Hematopoietic multipotent progenitor cell treated with erythropoietin and hydrocortisone succinate and interleukin-3 and kit ligand, for 15 days (in vitro differentiated cells): ENCODE measurements at places on chromosomes 13 and 19.

DNA sequence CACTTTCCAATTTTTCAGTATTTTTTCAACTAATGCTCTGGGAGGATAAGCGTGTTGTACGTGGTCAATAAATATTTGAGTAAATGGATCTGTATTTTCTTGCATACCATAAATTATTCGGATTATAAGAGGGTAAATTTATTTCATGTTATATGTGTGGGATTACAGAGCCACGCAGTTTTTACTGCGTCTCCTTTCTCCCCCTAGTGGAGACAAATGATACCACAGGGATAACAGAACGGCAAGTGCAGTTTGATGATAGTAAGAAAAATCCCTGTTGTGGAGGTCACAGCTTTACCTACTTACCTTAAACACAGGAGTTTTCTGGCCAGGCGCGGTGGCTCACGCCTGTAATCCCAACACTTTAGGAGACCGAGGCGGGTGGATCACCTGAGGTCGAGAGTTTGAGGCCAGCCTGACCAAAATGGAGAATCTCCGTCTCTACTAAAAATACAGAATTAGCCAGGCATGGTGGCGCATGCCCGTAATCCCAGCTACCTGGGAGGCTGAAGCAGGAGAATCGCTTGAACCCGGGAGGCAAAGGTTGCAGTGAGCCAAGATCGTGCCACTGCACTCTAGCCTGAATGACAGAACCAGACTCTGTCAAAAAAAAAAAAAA lies 16.8 kb downstream of the MBD3L2B start:
- peak; percentile 23 for DNase-seq

GRCh38 chr13:46961719-46962118 lies 64.9 kb upstream of the HTR2A start:
- DNase-seq = no peak

DNA sequence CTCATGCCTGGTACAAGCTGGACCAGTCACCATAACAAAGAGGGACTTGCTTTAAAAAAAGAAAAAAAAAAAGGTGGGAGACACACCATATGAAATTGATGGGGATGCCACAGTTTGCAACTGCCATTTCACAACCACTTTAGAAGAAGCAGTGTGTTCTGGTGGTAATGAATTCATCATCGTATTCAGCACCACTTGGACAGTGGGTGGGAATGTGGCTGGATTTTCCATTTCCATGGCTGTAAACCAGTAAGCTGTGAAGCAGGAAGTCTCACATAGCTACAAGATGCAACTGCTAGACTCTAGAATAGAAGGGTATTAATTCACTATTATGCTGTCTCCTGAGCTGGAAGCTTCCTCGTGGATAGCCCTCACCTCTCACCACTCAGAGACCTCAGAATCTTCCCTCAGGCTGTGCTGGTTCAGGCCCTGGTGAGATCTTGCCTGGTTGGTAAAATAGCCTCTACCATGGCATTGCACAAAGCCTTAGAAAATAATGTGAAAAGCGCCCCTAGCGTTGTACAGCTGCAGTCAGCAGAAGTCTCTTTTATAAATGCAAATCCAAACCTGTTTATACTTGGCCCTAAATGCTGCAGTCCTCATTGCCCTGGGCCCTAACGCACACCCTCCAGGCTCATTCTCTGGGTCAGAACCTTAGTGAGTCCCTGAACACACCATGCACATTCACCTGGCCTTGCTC lies 150.7 kb downstream of the KCTD15 start:
- no peak for DNase-seq

DNA sequence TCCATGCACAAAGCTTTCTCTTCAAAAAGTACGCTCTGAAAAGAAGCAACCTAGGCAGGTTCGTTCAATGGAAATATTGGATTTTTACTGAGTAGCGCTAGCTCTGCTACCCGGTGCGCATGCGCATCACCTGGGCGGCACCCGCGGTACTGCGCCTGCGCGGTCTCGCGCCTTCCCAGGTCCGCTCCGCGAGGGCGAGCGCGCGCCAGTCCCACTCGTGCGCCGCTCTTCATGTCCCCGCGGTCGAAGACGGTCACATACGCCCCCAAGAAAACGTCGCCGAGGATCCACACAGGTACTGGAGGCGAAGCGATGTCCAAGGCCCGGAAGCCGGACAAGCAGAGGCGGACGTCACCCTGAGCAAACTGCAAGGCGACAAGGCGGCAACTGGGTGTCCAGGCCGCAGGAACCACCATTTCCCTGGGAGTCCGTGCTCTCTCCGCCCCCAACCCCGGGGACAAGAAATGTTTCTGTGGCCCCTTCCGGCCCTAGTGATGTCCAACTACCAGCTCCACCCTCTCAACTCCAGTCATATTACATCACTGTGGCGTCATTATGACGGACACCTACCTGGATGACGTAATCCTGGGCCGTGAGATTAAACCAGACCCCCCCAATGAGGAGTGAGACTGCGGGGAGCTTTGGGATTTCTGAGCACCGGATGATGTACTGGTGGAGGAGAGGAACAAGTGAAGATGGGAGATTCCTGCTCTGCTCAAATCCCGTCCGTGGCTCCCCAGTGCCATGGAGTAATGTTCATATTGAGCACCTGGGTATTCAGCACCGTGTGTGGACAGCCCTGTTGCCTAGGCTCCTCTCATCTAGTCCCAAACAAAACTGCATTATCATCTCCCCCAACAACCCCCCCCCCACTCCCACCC lies 4.8 kb upstream of the KCNC3 start:
- peak; percentile 70 for DNase-seq

DNA sequence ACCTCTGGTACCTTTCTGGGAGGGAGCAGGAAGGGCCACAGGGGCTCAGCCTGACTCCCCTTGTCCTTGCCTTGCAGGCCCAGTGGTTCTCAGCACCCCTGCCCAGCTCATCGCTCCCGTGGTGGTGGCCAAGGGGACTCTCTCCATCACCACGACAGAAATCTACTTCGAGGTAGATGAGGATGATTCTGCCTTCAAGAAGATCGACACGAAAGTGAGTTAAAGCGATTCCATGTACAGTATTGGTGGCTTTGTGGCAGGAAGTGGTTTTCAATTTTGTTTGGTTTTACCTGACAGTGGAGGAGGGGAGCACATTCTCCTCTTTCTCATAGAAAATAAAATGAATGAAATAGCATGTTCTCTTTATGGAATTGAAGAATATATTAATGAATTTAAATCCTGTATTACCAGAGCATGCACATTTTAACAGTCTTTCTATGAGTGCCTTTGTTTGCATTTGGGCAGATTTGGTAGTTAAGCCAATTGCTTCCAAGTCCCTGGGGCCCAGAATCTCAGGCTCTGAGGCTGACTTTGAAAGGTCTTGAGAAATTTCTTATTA lies 4.1 kb downstream of the MAB21L1 start:
- DNase-seq = no peak

DNA sequence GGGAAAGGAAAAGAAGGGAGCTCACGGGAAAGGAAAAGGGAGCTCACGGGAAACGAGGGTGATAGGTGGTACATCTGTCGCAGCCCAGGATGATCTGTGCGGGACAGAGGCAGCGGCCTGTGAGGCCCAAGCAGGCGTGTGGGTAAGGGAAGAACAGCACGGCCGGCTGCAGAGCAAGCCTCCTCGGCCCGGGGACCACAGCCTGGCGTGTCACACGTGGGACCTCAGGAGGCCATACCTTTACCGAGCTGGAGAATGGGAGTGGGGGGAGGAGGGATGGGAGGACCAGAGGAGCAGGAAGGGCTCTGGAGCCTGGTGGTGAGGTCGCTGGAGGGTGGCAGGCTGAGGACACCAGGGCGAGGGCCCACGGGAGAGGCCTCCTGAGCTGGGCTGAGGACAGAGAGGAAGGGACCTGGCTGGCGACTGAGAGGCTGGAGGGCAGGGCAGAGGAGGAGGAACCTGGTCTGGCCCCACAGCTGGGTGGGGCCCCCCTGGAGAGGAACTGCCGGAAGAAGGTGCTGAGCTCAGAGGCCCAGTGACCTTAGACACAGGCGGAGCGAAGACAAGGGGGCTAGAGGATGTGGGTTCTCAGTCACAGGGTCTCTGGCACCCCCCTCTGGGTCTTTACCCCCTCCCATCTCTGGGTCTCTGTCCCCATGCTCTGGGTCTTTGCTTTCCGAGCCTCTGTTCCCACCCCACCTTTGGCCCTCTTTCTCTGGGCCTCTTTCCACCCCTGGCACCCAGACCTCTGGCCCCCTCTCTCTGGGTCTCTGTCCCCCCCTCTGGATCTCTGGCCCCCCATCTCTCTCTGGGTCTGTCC lies 2.9 kb upstream of the FTL start:
- DNase-seq = peak; percentile 86

DNA sequence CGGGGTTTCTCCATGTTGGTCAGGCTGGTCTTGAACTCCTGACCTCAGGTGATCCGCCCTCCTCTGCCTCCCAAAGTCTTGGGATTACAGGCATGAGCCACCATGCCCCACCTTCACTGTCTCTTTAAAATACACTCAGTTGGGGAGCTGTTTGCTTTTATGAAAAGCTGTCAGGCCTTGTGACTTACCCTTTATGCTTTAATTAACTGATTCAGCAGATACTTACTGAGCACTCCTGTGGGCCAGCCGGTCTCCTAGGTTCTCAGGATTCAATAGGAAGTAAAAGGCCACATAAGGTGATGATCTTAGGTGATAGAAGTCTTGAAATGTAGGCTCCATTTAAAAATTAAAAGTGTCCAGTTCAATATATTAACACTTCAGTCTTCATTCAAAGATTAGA lies 7.5 kb downstream of the UBAC2 start:
- DNase-seq = no peak

GRCh38 chr19:40466219-40466984 lies 399 bp upstream of the SPTBN4 start:
- DNase-seq = no peak

DNA sequence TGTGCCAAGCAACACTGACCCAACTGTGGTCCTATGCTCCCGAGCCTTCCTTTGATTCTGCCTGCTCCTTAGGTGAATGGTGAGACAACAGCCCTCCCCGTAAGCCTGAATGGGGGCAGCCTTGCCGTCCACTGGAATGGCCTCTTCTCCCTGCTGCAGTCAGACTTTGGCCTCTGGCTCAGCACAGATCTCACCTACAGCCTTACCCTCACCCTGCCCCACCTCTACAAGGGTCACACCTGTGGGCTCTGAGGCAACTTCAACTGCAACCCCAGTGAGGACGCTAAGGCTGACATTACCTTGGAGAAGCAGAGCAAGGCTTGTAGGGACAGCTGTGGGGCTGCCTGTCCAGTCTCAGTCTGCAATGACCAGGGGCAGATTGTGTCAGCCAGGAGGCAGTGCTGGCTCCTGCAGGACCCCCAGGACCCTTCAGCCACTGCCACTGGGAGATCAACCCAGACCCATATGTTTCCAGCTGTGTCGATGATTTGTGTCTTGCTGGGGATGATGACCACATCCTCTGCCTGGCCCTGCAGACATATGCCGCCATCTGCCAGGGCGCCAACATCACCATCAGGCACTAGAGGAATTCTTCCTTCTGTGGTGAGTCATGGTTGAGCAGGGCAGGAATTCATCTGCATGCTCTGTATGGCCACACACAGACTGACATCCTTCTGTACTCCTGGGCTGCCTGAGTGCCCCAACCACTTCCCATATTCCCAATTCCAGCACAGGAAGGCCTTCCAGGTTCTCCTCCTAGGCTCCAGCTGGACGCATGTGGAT lies 27.3 kb upstream of the FXYD3 start:
- DNase-seq = no peak

DNA sequence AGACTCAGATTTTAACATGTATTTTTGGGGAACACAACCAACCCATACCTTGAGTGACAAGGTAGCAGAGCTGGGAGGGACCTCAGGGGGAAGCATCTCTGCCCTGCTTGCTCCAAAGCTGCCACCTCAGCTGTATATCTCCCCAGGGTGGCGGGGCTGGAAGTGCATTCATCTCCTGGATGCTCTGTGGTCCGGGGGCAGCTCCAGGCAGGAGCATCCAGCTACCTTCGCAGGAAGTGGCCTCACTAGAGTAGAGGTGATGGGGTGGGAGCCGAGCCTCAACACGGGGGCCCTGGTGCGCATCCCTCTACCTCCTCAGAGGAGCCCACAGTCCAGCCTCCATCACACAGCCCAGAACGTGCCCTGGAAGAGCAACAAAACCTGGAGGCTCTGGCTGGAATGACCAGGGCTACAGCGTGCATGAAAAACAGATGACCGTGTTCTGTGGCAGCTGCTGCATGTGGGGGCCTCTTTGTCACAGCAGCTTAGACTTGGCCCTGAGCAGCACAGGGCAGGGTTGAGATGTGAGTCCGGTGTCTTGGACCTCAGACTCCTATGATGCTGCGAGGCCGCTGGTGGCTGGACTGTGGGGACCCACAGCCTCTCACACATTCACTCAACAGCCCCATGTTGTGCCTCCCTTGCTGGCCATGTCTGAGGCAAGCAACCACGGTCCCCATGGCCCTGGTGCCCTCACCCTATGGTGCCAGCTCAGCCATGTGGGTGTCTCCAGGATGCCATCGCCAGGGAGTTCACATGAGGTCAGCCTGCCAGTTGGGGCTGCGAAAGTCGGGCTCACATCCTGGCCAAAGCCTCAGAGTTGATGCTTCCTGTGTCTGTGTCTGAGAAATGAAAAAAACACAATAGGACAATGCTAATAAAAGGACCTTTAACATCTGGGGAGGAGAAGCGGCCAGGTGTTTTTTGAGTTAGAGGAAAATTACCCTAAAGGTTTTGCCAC lies 17.1 kb upstream of the GAS6 start:
- no peak for DNase-seq
